ENCODE measurements at places on chromosomes 2 and 18.

DNA sequence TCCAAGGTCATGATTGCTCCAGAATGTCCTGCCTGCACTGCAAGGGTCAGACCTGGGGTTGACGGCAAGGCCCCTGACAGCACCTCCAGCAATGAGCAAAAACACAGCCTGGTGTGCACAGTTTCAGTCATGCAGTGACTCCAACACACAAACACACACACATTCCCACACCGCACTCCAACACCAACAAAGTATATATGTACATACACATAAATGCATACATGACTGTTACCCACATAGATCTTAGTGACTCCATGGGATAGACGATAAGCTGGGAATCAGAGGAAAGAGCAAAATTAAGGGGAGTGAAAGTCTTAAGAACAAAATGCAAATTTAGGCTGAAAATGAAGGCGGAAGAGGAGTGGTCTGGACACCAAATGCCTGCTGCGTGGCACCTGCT is 112.7 kb upstream of the TEKT4 start:
- no peak for DNase-seq

GRCh38 chr2:63842149-63843061 is 709 bp downstream of the UGP2 start:
- DNase-seq, result peak; percentile 50

- DNase-seq, result no peak
These were observed 132.7 kb downstream of the RDH14 start for GRCh38 chr2:18427762-18428161.

DNA sequence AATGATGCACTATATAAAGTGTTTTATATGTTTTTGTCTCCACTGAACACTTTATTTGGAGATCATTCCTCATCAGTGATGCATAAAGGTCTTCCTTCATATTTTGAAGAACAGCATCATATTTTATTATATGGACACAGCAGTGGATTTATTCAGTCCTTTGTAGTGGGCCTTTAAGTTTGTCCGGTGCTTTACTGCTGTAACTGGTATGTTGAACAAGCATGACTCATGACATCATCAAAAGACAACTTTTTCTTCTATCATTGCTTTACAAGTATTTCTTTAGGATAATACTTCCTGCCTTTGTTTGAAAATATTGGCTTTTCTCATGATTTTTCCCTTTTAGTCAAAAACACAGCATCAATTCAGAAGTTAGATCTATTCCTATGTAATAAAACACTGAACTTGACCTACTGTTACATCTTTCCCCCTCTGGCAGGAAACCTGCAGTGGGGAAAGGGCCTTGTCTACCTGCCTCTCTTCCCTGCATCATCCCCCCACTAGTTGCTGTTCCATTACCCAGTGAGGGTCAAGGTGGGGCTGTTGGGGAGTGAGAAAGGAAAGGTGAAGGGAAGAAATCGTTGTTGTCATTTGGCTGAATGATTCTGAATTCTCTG is 241.2 kb downstream of the CYP26B1 start:
- no peak for DNase-seq

DNA sequence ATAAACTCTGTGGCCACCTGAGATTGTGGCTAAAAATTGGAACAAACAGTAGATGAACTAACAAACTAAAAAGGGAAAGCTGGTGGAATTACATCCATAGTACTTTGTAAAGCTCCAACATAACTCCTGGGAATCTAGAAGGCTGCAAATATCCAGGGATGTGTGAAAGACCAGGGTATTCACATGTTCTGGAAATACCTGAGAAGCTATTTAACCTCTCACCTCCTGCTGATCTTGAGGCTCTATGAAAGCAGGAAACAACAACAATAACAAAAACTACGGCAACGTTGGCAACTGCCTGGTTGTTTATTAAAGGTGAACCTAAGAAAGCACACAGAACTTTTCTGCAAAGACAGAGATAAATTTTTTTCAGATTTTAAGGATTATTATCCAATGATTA is 171.3 kb downstream of the CCDC178 start:
- no peak for DNase-seq

DNA sequence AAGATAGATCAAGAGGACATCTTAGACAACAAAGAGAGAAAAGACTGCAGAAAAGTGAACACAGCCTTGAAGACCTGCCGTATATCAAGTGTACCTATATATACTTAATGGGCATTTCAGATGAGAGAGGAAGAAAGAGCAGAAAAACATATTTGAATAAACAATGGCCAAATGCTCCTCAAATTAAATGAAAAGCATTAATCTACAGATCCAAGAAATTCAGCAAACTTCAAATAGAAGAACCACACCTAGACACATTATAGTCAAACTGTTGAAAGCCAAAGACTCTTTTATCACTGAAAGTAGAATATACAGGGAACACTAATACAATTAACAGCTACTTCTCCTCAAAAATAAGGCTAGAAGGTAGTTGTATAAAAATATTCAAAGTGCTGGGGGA is 18.7 kb upstream of the TTL start:
- DNase-seq, result no peak

- DNase-seq, result no peak
These were observed 77.1 kb upstream of the CTAGE1 start for GRCh38 chr18:22494771-22495170.

DNA sequence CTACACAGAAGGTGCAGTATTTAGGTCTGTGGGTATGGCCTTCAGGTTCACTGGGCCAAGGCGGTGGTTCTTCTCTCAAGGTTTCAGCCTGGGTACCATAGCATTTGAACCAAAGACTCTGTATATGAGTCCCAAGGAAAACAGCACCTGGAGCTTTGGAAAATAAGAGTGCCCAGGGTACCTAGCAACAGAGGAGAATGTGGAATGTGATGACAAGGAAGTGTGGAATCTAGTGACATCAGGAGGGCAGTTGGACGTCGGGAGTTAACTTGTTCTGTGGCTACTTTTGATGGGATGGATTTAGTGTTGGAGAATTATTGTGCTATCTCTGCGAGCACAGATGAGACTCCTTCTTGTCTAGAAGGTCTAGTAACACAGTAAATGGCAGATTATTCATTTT is 201.2 kb downstream of the NOL4 start:
- DNase-seq, result no peak

DNA sequence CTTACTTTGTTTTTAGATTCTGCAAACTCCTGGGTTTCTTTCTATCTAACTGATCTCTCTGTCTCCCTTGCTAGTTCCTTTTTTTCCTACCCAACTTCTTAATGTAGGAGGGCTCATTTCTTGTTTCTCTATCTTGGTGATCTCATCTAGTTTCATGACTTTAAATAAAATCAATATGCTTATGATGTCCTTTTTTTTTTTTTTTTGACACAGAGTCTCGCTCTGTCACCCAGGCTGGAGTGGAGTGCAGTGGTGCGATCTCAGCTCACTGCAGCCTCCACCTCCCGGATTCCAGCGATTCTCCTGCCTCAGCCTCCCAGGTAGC is 42.2 kb upstream of the IL1RL1 start:
- DNase-seq, result no peak

DNA sequence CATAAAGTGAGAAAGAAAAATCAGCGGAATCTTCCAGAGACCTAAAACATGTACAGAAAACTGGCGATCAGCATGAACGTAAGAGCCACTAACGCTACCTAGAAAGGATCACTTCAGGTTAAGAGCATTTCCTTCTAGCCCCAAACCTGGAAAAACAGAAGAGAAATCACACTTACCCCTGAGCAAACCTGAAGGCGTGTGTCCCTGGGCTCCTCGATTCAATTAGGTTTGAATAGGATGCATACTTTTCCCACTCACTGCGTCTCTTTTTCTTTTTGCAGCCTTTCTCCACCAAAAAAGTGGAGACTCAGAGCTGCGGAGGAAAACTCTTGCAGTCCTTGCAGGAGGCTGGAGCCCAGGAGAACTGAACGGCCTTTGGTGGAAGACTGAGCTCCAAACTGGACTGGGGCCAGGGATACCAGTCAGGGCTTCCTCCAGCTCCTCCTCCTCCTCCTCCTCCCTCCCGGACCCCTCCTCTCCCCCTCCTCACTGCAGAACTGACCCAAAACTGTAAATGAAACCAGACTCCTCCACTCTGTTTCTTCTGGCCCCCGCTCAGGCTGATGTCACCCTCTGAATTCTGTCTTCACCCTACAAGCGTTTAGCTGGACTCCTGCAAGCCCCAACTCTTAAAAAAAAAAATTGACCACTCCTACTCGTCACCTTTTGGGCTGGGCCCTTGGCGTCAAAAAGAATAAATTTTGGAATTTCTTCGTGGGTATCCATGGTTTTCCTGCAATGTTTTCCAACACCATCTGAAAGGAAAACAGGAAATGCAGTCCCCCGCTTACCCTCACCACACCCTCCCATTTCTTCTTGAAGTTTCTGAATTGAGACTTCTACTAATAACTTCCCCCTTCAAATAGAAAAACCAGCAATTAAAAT is at the start of gene COL6A3:
Gene COL6A3, minus strand, starts transcription at position 388 of the 885 bp plus-strand sequence. CDS start 17,347 bp downstream, outside the sequence.
- no peak for DNase-seq

- DNase-seq, result no peak
These were observed 122.9 kb upstream of the ACVR1C start for GRCh38 chr2:157751462-157752058.

- DNase-seq, result no peak
These were observed at the start of gene TUBB6 for GRCh38 chr18:12307701-12308385. TSS of gene TUBB6 (plus strand) at chr18:12308241. CDS start at chr18:12308293, 52 bp downstream.

DNA sequence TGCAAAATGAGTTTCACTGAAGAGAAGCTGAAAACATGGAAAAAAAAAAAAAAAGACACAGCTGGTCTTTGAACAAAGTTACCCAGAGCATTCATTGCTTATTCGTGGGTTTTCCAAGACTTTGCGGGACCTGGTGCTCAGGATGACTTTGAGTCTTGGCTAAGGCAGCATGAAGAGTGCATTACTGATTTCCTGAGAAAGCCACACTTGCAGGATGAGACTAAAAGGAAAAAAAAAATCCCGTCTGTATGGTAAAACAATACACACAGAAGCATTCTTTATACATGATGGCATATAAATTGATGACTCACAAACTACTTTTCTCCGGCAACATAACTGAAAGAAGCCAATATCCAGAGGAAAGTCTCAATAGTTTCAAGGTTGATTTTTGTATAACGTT is 195.4 kb downstream of the SPP2 start:
- DNase-seq, result no peak

DNA sequence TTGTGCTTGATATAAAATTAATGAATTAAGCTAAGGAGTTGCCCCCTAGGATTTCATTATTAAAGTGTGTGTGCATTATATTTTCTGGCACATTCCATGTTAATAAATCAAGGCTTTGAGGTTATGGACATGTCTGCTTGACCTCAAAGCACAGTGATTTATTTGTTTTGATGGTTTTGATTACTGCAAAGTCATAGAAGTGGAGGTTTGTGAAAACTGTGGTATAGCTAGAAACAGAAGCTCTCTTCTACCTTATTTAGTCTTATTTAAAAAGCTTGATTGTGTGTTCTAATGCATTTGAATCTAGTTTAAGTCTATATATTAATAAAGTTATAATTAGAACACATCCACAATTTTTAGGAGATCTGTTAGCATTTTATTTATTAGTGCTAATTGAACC is 32.2 kb downstream of the DOK6 start:
- DNase-seq, result no peak

- no peak for DNase-seq
These were observed 1053.5 kb upstream of the CELF4 start for GRCh38 chr18:38619129-38619528.

- no peak for DNase-seq
These were observed 767.7 kb downstream of the TSN start for GRCh38 chr2:122523143-122523542.

- no peak for DNase-seq
These were observed 190.7 kb downstream of the CDH7 start for GRCh38 chr18:65941482-65941881.

DNA sequence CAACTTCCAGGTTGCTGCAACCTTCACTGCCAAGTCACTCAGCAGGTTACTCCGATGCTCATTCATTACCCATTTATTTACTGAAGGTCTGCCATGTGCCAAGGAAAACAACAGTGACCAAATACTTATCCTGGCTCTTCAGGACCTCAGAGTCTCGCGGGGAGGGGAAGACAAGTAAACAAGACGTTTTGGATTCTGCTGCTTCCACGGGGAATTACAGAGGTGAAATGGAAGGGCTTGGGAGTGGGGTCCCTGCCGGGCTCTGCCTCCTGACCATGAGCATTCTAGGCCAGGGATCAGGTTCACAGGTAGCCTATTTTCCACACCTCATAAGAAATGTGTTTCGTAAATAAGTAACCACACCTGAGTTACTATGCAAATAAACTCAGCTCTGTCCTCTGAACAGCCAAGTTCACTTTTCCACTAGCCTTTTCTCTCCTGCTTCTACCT is 68.1 kb downstream of the CLHC1 start:
- no peak for DNase-seq

DNA sequence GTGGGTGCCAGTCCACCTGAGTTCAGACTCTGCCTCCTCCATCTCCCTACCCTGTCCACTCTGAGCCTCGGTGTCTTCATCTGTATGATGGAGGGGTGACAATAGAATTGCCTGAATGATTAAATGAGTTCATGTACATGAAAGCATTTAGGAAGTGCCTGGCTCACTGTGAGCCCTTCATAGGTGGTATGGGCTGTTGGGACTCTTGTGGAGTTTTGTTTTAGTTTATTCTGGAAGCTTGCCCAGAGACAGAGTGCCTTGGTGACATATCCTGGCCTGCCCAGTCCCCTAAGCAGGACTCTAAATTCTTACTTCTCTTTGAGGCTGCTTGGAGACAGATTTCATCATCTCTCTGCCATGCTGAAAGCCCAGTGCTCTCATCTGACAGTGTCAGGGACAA is 24.5 kb upstream of the GIGYF2 start:
- no peak for DNase-seq

GRCh38 chr2:101534149-101534611 is 59.3 kb upstream of the RFX8 start:
- no peak for DNase-seq

DNA sequence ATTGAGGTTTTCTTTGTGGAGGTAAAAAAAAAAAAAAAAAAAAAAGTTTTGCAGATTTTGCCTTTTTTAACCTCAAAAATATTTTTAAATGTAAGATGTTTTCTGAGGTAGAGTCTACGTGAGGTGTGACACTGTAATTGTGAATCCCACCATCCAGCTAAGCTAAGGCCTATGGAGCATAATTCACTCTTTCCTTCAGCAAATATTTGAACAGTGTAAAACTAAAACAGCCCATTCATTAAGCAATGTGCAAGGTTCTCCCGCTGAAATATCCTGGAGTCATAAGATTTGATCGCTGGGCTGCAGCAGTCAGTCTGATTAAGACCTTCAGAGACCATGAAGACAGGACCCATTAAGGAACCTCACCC is 105.1 kb downstream of the HNRNPLL start:
- no peak for DNase-seq

- DNase-seq, result no peak
These were observed 219.2 kb downstream of the ZNF516 start for GRCh38 chr18:76275727-76276313.

DNA sequence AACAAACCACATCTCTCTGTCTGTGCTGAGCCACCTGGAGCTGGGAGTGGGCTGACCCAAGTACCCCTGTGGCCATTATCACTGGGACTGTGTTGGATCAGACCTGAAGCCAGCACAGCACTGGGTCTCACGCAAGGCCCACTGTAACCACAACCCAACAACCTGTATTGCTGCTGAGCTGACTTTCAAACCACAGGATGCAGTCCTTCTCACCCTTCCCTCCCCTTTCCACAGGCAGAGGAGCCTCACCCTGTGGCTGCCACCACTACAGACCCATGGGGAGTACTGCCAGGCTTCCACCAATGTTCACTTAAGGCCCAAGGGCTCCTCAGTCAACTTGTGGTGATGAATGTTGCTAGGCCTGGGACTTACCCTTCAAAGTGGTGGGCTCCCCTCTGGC is 135.7 kb downstream of the DIS3L2 start:
- DNase-seq, result no peak
